Cortex of kidney (tissue), 1 donor: ENCODE measurements at places on chromosomes 4 and X.

GRCh38 chr4:176558661-176559060, 234.1 kb downstream of the VEGFC start:
- no peak for DNase-seq

- DNase-seq, result no peak
Measured at GRCh38 chrX:10533696-10534365, 86.6 kb downstream of the MID1 start.

GRCh38 chr4:120718979-120719566, 203.5 kb downstream of the PRDM5 start:
- no peak for DNase-seq

DNA sequence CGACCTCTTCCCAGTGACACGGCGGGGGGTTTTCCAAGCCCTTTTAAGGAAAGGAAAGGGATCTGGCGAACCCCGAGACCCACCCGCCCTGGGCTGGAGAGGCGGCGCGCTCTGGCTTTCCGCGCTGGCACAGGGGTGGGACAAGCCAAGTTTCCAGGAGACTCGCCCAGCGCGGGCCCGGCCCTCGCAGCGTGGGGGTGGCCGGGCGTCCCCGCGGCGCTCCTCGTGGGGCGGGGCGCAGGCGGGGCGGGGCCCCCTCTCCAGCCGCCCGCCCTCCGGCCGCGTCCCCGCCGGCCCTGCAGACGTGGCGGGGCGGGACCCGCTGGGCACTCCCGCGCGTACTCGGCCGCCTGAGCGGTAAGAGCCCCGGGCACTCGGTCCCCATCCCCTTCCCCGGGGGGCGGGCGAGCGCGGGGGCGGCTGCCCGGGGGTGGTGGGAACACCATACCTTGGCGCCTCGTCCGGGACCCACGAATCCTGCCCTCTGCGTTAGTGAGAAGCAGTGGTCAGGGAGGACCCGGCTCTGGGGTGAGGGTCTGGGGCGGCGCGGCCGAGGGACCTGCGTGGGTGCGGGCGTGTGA, at the start of gene FAM114A1:
FAM114A1 (plus strand) TSS at position 329 of the 581 bp plus-strand sequence. CDS start 10,273 bp downstream, outside the sequence.
- no peak for DNase-seq

- DNase-seq, result no peak
Measured at GRCh38 chrX:80578517-80579105, 158.4 kb downstream of the TENT5D start.

- no peak for DNase-seq
Measured at GRCh38 chr4:114108869-114109268, 129.4 kb upstream of the ARSJ start.

DNA sequence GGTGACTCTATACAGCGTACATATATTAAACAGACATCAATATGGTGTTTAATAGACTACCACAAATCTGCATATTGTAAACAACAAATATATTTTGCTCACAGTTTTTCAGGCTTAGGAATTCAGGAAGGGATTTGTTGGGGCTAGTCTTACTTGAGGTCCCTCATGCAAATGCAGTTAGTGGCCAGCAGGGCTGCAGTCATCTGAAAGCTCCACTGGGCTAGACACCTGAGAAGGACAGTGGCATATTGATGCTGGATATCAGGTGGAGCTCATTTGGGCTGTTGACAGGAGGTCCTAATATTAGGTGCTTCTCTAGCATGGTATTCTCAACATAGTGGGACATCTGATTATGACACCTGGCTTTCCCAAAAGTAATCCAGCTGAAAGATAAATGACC, 493.8 kb upstream of the PABPC4L start:
- DNase-seq, result no peak

DNA sequence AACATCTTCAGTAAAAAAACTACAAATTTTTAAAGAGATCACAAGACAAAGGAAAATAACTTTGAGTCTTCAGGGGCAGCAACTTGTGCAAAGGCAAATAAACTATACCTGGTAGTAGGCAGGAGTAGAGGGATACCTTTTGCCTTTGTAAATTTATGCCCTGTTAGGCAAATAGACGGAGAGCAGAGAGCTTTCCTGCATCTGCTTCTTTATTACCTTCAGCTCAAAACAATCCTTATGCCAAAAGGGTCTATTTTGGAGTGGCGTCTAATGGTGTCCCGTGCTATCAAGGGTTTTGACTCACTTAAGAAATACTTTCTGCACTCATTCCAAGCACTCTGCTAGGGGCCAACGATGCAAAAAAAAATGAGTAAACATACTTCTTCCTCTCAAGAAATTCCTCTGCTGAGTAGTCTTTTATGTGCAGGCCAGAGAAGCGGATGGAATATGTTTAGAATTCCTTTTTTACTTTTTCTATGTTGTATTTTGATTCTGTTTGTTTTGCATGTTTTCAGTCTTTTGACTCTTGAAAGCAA, 131.9 kb downstream of the ANXA5 start:
- no peak for DNase-seq

DNA sequence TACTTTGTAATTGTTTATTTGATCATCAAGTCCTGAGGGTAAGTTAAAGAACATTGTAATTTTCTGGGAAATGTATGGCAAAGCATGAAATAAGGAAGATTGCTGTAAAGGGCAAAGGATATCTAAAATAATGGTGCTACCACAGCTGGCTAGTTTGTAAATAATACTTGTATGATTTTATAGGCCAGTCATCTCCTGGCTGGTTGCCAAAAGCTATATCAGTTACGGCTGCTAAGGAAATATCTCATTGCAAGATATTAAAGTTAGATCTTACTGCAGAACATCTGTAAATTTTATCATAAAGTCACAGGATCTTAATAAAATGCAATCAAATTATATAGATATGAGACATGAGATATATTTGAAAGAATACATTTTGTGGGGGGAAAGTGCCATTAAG, 150.8 kb upstream of the CXCL13 start:
- DNase-seq, result no peak

DNA sequence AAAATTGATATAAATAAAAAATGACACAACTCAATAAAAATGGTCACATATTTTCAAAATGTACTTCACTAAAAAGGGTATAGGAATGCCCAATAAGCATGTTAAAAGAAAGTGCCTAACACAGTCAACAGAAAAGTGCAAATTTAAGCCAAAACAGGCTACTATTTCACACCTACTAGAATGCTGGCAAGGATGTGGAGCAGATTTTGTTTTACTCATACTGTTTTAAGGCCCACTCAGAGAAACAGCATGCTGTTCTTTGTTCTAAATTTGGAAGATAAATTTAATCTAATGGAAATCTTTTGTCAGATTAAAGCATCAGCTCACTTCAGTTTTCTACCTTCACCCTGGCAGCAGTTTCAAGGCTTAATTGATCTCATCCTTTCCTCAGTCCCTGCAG, 576.8 kb upstream of the HS3ST1 start:
- no peak for DNase-seq

DNA sequence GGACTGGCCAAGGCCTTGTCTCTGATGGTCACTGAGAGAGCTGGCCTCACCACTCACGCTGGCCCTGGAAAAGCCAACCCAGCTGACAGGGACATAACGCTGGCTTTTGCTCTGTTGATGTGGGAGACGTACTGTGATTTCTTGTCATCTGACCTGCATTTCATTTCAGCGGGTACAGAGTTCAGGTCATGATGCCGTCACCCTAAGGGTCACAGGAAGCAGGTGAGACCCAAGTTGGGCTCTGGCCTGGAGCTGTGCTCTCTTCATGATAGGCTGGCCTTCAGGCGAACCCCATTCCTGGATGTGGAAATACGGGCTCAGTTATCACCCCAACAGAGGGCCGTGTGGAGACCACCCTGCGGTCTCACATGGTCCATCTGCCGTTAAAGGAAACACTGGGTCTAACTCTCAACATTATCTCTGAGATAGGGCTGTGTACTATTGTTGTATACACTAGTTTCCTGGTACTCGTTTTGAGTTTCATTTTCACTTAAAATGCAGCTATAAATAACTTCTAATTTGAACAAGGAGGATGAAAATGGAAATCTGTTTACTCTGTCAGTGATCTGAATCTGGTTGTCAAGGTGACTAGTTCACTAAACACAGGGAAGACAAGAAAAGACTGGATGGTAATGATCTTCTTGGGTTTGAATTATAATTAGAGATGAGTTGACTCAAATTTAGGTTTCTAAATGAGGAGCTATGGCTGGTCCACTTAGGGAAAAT, 89.1 kb downstream of the TBC1D9 start:
- no peak for DNase-seq
